Prostate gland (tissue), 2 donors: ENCODE measurements at places on chromosomes 3 and 15. TPM values are rescaled to one million over a fixed set of nuclear protein-coding genes. Genes with fewer than 3 reads are reported as not detected.

DNA sequence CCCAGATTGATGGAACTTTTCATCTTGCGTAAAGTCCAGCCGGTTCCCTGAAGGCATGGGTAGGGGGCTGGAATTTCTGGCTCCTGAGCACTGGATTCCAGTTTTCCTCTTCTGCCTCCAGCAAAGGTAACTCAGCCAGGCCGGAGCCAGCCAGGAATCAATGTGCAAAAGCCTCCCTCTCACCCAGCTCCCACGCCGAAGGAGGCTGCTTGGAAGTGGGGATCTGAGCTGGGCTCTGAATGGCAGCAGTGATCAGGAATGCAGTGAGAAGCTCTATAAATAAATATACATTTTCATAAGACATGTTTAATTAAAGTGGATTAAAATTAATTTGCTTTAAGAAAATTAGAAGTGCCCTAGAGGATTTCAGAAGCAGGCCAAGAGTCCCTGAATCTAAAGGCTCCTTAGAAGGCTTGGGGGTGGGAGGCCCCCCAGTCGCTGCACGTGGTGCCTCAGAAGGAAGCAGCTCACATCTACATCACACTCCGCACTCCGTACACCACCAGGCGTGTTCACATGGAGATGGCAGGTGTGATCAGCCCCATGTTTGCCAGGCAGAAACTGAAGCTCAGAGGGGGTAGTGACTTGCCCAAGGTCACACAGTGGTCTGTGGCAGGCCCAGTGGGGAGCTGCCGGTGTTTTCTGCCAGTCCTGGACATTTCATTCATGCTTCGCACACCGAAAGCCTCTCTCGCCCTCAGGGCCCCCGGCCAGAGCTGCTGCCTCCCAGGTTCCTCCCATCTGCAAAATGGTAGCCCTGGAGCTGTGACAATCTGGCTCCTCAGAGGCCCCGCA lies 148.6 kb upstream of the LINGO1 start:
- no peak for DNase-seq

- no peak for DNase-seq
Observed at GRCh38 chr3:21751886-21752285, 876 bp upstream of the ZNF385D start.

FHIT gene
- total RNA-seq: 10.4 TPM

NR1I2 gene
- total RNA-seq: not detected

CPLX3 gene
- total RNA-seq: 40.5 TPM

- DNase-seq: no peak
Observed at GRCh38 chr3:152671446-152672319, 163.2 kb upstream of the P2RY1 start.

PDE8A gene
- 52.7 TPM for total RNA-seq

DNA sequence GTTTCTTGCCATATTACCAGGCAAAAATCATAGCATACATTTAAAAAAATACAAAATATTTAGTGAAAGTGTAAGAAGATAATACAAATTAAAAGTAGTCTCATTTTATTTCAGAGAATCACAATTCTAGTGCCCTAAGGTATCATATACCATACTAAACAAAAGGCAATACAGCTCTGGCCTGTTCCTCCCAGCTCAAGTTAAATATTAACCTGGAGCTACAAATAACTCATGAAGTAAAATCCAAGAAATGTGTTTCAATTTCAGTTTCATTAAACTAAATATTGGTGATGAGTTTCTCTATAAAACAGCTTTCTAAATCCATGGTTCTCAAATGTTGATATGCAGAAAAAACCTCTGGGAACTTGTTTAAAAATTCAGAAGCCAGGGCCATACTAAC lies 67.7 kb downstream of the INO80 start:
- no peak for DNase-seq

- DNase-seq: no peak
Observed at GRCh38 chr15:85964471-85964870, 115.2 kb upstream of the AGBL1 start.

DNA sequence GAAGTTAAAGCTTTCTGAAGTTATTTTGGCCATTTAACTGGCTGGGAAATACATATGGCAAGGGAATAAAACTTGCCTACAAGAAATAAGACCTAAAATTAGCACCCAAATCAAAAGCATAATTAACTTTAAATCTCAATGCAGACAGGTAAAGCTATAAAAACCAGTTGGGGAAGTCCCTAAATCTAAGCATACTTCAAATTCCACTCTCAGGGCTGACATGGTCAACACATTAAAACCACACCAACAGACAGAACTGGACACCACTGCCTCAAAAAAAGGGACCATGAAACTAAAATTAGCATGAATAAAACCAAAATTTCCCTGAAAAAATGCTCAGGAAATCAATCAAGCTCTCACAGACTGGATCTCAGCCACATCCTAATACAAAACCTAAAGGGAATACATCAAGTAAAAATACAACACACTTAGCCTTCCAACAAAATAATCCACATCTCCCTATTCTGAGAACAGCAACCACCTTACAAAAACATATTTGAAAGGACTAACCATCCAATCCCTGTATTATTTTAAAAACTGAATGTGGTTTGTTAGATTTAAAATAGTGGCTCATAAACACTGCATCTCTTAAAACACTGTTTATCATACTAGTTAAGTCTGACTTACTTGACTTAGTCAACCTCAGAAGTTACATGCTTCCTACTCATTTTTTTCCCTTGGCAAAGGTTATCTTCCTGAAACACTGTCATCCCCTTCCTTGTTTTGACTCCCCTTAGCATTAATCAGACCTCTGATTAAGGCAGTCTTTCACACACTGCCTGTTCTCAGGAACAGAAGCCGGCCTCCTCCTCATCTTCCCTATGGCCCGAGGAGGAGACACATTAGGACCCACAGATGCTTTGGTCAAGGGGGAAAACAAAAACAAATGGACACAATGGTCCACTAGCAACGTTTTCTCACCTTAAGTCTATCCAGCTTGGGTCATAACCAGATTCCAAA lies 8.3 kb downstream of the TRA2B start:
- DNase-seq: no peak

DNA sequence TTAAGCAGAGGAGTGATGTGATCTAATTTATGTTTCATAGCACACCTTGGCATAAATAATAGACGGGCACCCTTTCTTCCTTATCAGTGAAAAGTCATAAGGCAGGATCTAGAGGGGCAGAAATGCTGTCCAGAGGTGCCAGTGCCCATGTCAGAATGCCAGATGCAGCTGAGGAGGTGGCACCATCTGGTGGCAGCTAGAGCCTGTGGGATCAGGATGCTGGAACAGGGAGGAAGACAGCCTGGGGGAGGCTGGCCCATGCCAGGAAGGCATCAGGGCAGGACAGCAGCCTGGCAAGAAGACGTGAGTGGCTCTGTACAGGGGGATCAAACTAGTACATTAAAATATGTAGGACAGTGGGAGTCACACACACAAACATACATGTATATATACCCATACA lies 16.5 kb downstream of the MYH15 start:
- no peak for DNase-seq

DNA sequence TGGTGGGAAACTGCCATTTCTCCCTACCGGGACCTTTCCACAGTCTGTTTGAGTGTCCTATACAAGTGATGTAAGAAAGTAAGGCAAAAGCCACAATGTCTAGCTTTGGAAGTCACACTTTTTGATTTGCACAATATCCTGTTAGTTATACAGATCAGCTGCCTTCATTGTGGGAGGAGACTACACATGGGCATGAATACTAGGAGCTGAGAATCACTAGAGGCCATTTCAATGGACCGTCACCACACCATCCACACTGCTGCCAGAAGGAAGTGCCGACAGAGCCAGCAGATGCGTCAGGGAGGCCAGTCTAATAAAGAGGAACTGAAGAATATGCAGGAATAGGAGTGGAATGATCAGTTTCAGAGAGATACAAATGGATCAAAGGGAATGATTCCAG lies 65.8 kb downstream of the SCN11A start:
- DNase-seq: no peak

CNTN4 gene
- total RNA-seq: 5.7 TPM

SLC28A1 gene
- not detected for total RNA-seq

KY gene
- 1.4 TPM for total RNA-seq

DNA sequence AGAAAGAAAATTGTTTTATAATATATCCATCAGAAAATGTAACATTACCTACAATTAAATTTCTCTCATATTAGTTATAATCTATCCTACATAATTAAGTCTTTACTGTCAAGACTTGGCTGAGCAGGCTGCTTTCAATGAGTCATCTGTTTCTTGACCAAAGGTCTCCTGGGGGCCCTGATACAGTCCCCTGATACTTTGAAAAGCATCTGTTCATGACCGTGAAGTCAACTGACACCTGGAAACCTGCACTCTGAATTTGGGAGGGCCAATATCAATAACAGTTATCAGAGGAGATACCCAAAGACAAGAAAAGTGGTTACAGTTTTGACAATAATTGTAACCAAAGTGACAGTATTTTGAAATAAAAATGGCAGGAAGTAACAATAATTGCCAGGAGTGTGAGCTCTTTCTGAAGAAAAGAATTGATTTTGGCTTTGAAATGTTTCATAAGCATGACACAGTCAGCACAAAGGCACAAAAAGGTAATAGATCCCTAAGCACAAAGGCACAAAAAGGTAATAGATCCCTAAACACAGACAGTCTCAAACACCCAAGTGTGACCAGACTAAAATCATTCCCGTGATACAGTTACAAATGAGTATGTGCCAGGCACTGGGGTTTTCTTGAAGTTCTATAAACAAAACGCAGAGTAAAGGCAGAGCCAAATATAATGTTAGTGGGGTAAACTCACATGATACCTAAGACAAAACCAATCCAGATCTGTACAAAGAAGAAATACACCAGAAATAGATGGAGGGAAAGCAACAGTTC lies 260.7 kb downstream of the PLOD2 start:
- DNase-seq: no peak

NAALADL2 gene
- total RNA-seq: 20.2 TPM

GRCh38 chr15:68303560-68304436 lies 26.3 kb downstream of the FEM1B start:
- DNase-seq: no peak

DNA sequence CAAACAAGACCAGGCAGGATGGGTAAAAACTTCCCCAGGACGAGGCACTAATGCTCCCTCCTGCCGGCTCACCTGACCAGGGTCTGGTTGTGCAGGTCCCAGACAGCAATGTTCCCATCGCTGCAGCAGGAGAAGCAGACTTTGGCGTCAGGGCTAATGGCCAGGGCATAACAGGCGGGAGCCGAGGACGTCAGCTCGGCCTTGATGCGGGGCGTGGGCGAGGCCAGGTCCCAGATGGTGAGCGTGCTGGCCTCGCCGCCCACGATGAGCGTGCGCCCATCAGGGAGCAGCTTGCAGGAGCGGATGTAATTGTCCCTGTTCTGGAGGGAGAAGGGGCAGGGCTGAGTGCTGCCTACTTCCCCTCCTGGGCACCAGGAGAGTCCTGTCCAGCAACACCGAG lies 43.4 kb downstream of the TLE3 start:
- DNase-seq: no peak

DNA sequence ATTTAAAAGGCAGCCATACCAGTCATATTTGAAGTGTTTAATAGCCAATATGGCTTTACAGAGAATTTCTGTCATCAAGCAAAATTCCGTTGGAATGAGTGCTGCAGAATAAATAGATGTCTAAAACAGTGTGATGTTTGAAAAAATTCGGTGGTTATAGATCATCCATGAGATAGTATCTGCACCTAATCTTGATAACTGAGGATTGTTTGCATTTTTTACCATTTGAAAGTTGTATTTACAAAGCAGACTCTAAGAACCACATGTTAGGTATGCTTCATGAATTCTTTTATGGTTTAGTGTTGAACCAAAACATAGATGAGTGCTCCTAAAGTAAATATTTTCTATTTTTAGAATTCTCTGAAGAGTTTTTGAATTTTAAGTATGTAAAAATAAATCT lies 476.1 kb downstream of the NAALADL2 start:
- DNase-seq: no peak

CLDN16 gene
- 0.45 TPM for total RNA-seq

DNA sequence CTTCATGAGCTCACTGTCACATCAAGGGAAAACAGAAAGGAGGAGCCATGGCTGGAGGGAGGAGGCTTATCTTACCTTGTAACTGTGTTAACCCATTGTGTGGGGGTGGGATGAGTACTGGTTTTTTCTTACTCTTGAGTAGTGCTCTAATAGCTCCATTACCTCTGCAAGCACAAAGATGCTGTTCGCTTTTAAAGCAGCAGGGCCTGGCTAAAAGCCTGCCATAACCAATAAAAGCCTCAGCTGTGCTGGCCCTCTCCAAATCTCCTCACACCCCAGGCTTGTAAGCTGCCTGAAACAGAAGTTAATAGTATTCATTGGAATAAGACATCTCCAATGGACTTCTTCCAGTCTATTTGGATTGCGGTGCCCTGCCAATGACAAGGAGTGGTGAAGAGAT lies 544.1 kb downstream of the TUSC7 start:
- DNase-seq: no peak

DNA sequence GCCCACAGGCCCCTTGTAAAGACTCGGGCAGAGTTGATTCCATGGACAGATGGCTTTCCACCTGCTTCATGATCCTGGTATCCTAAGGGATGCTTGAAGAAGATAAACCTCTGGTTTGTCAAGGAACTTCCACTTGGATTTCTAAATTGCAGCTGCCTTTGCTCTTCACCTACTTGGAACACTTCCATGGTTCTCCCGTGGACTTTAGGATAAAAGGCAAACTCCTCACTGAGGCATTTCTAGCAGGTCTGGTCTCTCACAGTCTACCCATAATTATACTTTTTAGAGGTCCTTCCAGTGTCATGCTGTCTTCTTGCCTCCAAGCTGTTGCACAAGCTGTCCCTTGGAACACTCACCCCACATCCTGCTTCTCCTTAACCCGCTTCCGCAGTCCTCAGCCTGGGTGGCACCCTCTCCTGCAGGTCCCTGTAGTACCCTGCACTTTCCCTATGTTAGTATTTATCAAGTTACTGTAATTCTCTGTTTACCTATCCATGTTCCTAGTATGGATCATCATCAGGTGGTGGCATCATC lies 12.7 kb downstream of the TLNRD1 start:
- no peak for DNase-seq

KLF15 gene
- 52.7 TPM for total RNA-seq

DNA sequence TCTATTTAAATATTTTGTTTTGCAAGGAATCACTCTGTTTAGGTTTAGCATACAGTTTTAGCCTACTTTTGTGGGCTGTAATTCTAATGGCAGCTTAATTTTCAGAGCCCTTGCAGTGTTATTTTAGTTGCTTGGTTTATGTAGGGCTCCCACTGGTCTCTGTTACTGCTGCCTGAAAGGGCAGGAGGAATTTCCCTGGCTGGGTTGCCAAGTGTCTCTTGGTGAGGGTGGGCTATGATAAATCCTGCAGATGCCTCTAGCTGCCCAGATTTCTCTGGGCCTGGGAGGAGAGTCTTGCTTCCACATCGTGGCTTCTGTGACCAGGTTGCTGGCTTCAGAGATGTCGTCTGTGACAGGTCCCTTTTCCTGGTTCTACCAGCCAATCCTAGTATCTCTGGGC lies 36.2 kb downstream of the ILDR1 start:
- no peak for DNase-seq

DNA sequence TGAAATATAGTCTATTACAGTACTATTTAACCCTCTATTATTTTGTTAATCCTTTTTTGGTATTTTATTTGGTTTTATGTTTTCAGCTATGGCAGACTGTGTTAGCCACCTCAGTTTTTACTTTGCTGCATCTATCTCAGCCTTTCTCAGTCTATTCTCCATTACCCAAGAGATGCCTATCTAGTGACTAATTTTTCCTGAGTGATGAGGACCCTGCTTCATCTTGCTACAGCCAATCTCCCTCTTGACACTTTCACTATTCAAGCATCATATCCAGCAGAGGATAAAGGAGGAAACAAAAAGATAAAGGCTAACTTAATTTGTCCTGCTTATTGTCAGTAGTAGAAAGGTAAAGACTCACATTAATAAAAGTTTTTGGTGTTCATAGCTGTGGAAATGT lies 141.8 kb upstream of the NECTIN3 start:
- DNase-seq: no peak

P2RY14 gene
- total RNA-seq: 0.28 TPM
